ENCODE measurements at places on chromosomes 2 and 18.

GRCh38 chr2:231601356-231602229, 8.9 kb downstream of the TEX44 start:
- no peak for DNase-seq

GRCh38 chr2:240348522-240348921, 86.9 kb upstream of the GPC1 start:
- DNase-seq: no peak

DNA sequence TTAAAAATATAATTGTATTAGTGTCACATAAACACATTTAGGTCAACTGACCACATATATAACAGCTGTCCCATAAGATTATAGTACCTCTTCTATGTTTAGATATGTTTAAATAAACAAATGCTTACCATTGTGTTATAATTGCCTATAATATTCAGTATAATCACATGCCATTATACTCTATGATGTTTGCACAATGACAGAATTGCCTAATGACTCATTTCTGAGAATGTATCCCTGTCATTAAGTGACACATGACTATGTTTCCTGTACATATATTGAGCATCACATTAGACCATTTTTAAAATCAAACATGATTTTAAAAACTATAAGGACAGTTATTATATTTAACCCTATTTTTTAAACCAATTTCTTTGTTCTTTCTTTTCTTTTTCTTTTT, 89.8 kb downstream of the HS6ST1 start:
- DNase-seq: no peak

- peak; percentile 8 for DNase-seq
These were observed 26.5 kb upstream of the KCNS3 start for GRCh38 chr2:17851731-17852585.

- DNase-seq: no peak
These were observed 160.7 kb downstream of the IKZF2 start for GRCh38 chr2:212990697-212991096.

- no peak for DNase-seq
These were observed 276.3 kb upstream of the ERBB4 start for GRCh38 chr2:212814941-212815340.

GRCh38 chr2:182077023-182077422, 91.4 kb downstream of the PPP1R1C start:
- DNase-seq: no peak

- DNase-seq: no peak
These were observed 40.4 kb downstream of the KIDINS220 start for GRCh38 chr2:8796878-8797550.

- DNase-seq: no peak
These were observed 336.3 kb downstream of the NYAP2 start for GRCh38 chr2:225735844-225736243.

DNA sequence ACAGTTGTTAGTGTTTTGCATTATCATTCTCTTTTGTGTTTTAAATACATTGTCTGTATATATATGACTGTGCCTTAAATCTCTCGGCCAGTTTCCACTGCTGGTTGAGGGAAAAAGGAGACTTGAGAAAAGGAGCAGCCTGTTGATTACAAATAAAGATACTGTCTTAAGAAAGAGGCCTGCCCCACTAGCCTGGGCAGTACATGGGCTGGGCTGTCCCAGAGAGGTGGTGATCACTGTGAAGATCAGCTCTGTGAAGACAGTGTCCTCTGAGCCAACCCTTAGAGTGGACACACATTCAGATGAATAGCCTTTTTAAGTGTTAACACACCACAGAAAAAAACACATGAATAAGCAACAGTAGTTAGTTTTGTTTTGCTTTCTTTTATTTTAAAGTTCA, 10.0 kb upstream of the OTX1 start:
- no peak for DNase-seq

- DNase-seq: no peak
These were observed 287.4 kb downstream of the PRKCE start for GRCh38 chr2:45938649-45939511.

Measured in DMS79 (cell line).